ENCODE measurements at places on chromosomes 2 and 18.
A peak's percentile ranks its signal among the peaks of the same experiment; 100 is the strongest.

GRCh38 chr2:240670402-240670801 is 12.3 kb downstream of the AQP12B start:
- DNase-seq = no peak

GRCh38 chr2:137454886-137455285 is 509.4 kb upstream of the HNMT start:
- no peak for DNase-seq

DNA sequence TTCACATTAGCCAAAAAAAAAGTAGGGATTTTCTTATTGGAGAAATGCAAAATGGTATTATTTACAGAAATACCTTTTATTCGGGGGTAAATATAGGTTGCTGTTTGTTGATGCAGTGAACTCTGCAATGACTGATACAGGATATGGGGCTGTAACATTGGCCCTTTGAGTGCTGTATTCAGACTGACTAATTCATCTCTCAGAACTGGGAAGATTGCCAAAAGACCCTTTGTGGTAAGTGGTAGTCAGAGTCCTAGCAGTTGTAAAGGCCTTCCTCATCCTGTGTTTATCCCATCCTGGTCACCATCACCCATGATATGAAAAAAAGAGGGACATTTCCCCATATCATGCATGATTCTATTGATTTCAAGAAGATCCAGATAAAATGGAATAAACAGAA is 14.0 kb upstream of the DCC start:
- no peak for DNase-seq

GRCh38 chr18:864872-865273 is 39.8 kb upstream of the ADCYAP1 start:
- DNase-seq = peak; percentile 69

DNA sequence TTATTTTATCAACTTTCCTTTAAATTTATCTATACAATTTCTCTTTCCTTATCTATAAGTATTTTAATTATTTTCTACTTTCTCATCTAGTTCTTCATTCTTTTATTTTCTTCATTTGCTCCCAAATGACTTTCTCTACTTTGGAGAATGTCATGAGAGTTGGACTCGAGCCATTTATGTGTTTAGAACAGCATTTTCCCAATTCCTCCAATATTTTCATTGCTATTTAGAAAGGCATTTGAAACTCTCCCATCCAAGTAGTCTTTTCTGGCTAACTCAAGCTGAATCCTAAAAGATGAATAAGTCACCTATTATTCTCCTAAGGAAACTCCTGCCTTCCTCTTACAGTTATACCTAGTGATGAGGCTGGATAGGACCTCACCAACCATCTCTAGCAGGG is 15.8 kb upstream of the FEZ2 start:
- DNase-seq = peak; percentile 73
